ENCODE measurements at places on chromosomes 7 and 10.

DNA sequence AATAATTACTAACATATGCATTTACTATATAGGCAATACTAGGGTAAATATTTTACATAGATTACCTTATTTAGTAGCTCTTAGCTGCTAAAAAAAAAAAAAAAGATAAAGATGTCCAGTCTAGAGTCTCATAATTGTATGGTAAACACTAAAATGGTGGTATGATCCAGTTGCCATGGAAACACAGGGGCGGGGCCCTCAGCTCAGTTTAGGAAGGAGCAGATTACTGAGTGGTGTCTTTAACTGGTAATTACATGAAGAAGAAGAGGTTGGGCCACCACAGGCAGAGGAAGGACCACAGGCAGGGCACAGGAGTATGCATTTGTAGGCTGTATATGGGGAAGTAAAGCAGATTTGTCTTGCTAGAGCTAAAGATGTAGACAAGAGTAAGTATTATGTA lies 43.7 kb downstream of the ITGB8 start:
- DNase-seq: no peak

DNA sequence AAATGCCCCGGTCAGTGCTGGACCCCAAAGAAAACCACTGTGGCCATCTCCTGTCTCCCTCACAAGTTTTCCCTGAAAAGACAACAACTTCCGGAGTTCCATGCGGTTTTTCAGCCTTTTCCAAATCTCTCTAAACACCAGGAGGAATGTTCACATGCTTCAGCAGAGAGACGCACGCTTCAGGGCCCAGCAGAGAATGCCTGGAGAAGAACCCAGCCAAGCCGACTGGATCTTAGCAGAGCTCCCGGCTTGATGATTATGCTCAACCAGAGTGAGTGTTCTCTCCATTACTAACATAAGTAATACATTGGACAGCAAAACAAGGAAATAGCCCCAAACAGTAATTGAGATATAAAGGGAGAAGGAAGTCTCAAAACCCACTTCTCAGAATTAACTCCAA lies 17.9 kb downstream of the PRKCQ start:
- no peak for DNase-seq

DNA sequence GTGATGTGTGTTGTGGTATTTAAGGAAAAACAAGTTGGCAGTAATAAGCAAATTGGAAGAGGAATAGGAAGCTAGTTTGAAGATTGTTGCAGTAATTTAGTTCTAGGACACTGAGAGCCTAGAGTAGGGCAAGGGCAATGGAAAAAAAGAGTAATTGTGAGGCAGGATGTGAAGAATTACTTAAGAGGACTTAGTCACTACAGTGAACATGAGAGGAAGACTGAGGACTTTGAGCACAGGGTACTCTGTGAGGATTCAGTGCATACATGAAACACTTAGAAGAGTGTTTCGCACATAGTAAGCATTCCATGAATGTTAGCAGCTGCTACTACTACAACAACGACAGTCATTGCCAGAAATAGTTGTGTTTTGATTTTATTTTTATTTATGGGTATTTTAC lies 30.9 kb upstream of the DKK1 start:
- DNase-seq: no peak

DNA sequence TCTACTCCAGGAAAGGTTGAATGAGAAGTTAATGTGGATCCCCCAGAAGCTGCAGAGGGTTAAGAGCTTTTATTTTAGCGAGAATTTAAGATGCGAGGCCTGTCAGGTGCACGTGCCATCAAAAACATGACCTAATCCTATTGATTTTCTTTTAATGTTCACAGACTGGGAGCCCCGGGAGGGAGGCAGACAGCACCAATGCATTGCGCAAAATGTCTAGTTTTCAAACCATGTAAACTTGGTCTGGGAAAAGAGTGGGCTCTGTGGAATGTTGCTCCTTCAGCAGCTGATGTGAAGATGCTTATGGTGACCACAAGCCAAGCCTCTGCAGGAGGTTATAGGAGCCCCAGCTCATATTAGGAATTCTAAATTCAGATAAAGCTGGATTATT lies 172.0 kb upstream of the ITGB1 start:
- no peak for DNase-seq

GRCh38 chr10:97779492-97779891 lies 7.7 kb upstream of the SFRP5 start:
- no peak for DNase-seq

GRCh38 chr10:126075009-126075408 lies 178.6 kb downstream of the FANK1 start:
- no peak for DNase-seq

GRCh38 chr10:102492344-102492939 lies 10.1 kb downstream of the ACTR1A start:
- no peak for DNase-seq

GRCh38 chr7:29435167-29435566 lies 128.5 kb upstream of the PRR15 start:
- DNase-seq: no peak

DNA sequence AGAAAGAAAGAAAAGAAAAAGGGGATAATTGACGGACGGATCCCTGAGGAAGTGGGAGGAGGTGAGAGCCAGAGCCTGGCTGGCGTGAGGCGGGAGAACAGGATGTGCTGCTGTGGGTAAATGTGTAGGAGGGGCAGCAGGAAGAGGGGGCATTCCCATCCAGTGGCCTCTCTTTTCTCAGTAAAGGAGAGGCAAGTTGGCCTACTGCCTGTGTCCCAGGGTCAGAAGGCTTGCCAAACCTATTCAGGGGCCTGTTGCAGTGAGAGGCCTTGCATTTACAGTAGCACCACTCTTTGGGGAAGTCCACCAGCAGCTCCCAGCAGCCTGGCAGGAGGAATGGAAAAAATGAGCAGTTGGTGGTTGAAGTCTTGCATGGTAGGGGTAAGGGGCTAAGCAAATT lies 26.6 kb upstream of the ASCC1 start:
- no peak for DNase-seq

- DNase-seq: no peak
These were observed 2.1 kb downstream of the EPHB4 start for GRCh38 chr7:100825215-100825671.

GRCh38 chr10:85147346-85148250 lies 819.2 kb downstream of the CCSER2 start:
- no peak for DNase-seq

DNA sequence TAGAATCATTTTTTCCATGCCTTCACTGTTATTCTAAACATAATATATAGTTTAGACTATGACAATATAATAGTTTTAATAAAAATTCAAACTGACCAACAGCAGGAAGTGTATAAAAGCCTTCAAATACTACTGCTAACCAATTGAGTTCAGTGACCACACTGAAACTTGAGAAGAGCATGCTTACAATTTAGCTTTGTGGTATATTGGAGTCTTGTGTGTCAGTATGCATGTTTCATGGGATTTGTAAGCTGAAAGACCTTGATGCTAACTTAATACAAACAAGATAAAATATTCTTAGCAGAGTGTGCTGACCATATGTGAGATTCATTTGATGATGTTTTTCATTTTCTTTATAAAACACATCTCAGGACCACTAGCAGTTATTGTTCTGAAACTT lies 395.5 kb downstream of the SUGCT start:
- DNase-seq: no peak

- no peak for DNase-seq
These were observed 16.9 kb downstream of the MYO1G start for GRCh38 chr7:44961844-44962482.

- DNase-seq: no peak
These were observed 468 bp upstream of the TRIM56 start for GRCh38 chr7:101084865-101085161.

DNA sequence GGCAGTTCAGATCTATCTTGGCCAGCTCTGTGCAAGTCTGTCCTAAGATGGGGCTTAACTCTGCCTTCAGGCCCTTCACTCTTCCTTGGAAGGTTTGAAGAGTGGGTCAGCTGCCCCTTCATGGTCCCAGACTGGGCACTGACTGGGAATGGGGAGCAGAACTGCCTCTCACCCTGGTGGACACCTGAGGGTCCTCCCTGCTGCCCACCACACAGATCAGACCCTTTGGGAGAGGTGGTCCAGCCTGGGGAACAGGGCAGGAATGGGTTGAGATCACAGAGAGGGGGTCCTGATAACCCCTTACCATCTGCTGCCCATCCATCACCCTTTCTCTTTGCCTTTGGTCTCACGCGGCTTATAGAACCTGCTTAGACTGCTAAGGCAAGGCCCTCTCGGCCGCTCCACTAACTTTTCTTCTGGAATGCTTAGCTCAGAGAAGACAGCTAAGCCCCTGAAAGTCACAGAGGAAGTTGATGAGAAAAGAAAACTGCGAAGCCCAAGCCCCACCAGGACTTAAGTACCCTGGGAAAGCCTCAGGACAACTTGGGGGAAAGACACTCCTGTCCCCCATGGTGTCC lies 402 bp upstream of the CDHR1 start:
- DNase-seq: no peak

DNA sequence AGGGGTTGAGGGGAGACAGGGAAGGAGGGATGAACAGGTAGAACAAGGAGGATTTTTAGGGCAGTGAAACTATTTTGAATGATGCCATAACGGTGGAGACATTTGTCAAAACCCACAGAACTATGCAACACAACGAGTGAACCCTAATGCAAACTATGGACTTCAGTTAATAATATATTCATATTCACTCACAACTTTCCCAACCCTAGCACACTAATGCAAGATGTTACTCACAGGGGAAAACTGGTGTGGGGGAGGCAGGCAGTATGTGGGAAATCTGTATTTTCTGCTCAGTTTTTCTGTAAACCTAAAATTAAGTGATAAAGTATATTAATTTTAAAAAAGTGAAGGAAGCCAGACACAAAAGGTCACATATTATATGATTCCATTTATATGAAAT lies 17.3 kb downstream of the GNA12 start:
- no peak for DNase-seq

DNA sequence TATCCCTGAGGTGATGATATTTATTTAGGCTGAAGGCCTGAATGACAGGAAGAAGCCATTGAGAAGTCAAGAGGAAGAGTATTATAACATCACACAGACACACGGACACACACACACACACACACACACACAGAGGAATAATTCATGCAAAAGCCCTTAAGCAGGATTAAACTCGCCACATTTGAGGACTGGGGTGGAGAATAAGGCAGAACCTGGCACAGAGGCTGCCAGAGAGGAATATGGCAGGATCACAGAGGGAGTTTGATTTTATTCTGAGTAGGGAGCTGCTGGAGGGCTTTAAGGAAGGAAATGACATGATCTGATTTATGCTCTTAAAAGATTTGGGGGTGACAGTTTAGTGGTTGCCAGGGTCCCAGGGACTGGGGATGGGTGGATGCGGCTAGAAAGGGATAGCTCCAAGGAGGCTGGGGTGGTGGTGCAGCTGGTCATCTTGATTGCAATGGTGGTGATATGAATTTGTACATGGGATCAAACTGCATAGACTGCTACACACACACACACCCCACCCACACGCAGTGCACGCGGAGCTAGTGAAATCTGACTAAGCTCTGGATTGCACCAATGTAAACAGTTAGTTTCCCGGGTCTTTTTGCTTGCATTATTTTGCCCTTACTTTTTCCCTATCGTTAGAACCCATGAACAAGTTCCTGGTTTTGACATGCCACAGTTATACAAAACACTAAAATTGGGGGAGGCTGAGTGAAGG lies 11.2 kb downstream of the SMURF1 start:
- DNase-seq: no peak

DNA sequence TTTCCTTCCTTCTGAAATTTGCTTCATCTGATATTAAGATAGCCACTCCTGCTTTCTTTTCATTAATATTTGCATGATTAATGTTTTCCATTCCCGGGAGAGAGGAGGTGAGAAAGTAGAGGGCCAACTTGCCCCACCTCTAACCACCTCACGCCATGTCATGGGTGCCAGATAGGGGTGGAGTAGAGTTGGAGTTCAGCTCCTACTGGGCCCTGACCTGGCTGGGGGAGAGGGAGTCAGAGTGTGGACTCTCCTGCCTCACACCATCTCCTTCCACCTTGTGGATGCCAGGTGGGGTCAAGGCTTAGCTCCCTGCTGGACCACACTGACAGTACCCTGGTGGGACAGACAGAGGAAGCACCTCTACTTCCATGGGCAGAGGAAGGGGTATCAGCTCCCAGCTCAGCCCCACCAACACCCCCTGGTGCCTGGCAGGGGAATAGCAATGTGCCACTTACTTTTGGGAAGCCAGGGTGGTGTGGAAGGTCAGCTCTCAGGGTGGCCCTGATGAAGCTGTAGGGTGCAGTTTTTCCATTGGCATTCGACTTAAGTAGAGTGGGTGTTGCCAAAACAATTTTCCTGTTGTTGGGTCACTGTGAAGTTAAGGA lies 28.0 kb downstream of the CHST12 start:
- DNase-seq: no peak

DNA sequence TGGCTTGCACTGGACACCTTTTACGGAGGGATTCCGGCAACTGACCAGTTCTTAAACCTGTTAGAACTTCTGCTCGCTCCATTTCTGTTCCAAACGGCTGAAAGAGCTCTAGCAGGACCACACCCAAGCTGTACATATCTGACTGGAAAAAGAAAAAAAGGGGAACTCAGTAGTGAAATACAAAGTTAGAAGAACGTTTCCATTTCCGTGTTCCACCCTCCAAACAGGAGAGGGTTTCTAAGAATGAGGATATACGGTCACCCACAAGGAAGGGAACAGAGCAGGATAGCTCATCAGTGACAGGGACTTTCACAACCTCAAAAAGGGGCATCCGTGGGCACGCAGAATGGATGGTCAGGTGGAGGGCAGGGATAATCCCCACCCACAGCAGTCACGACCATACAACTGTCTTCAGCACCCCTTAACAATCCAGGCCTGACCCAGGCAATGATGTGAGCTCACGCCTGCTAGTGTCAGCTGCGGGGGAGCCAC lies 4.3 kb upstream of the ANKRD61 start:
- DNase-seq: no peak

DNA sequence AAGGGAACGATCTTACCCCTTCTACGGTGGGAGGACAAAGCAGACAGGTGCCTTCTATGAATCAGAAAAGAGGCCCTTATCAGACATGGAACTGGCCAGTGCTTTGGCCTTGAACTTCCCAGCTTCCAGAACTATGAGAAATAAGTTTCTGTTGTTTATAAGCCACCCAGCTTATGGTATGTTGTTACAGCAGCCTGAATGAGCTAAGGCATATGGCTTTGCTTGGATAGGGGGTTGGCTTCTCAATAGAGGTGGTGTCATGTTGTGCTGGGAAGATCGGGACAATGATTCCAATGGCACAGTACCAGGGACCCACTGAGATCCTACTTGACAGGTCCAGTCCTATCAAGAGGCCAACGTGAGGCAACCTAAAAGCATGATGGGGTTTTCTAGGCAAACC lies 183.4 kb upstream of the BMPER start:
- DNase-seq: no peak
